ENCODE measurements at places on chromosomes 11 and 22.
A peak's percentile ranks its signal among the peaks of the same experiment; 100 is the strongest.

DNA sequence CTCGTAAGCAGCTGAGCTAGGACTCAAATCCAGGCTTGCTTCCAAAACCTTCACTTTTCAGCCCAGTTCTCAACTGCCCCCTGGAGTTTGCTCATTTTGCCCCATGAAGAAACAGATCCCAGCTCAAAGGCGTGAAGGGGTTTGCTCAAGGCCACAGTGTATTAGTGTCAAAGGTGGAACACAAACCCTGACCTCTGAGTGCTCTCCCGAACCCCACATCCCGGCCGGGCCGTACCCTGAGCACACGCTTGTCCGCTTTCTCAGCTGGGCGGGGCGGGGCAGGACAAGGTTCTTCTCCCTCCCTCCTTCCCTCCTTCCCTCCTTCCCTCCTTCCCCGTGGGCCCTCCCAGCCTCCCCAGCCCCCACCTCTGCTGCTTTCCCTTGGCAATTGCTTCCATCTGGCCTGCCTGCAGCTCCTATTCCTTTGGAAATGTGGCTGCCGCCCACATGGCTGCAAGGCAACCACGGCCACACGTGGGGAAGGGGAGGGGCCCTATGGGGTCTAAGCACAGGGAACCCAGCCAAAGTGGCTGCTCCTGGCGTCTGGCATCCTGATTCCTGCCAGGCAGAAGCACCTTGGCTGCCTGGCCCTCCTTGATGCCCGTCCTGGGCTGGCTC is 4.1 kb downstream of the ST3GAL4 start:
- no peak for DNase-seq

- DNase-seq: no peak
Measured at GRCh38 chr11:1459764-1460395, 26.7 kb downstream of the MOB2 start.

- no peak for DNase-seq
Measured at GRCh38 chr11:115291325-115291724, 212.9 kb downstream of the CADM1 start.

DNA sequence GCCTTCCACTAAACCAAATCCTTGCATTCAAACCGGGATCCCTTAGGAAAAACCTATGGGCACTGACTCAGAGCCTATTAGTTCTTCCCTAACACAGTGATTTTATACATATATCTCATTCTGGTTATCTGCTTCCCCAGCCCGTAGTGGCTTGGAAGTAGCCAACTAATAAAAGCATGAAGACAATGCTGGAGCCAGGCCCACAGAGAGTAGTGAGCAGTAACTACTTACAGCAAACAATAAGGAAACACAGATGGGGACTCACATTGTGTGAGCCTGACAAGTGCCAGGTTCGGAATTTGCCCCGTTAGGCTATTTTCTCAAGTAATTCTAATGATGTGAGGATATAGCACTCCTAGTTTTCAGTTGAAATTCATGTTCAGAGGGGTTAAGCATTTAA is 83.3 kb upstream of the OR5AK2 start:
- no peak for DNase-seq

DNA sequence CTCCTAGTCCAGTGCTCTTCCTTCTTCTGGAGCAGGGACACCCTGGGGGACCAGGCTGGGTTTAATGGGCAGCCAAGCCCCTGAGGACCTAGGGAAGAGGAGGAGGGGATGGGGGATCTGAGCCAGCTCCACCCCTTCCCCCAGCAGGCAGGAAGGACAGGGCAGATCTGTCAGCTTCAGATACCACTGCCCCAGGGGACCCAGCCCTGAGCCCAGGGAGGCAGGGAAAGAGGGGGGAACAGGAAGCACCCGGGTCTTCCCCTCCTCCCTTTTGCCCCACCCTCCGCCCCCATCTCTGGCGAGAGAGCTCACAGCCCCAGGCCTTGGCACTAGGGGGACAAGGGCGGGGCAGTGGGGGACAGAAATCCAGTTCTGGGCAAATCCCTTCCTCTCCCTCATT is 11.7 kb upstream of the SOX10 start:
- no peak for DNase-seq

GRCh38 chr11:131683666-131684065 is 313.3 kb downstream of the NTM start:
- DNase-seq: no peak

DNA sequence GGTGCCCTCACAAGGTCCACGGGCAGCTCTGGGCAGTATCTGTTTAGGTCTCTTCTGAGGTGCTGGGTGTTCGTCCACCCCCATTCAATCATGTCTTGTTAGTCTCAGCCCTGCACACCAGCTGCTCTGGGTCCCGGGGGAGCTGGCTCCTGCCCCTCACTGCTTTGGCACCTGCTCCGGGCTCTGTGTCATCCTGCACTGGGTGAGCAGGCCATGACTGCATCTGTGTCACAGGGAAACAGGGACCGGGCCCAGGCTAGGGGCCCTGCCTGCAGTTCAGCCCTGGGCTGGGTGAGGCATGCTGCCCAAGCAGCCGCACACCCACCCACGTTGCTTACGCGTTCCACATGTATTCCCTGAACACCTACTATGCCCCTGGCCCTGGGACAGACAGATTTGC is 43.9 kb downstream of the ELFN2 start:
- no peak for DNase-seq

DNA sequence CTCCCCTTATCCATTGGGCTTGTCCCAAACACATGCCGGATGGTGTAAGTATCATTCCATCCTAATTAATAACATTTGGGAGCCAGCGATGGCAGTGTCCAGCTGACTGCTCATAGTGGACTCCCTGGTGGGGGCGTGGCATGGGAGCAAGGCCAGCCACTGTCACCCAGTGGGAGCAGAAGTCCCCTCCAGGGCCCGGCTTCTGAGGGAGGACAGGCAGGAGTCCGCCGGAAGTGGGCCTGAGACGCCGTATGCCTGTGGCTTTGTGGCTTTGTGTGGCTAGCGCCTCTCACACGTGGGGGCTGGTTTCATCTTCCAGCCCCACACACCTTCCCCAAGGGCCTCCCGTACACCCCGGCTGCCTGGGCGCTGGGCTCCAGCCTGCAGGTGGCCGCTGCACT is 124.5 kb downstream of the KCNQ1 start:
- DNase-seq: peak; percentile 17

GRCh38 chr11:107858217-107859070 is at the start of gene SLC35F2:
TSS of gene SLC35F2 (minus strand) at chr11:107858787. CDS start at chr11:107858767, 20 bp downstream.
- no peak for DNase-seq

- DNase-seq: no peak
Measured at GRCh38 chr11:369336-370018, at the start of gene B4GALNT4. TSS of gene B4GALNT4 (plus strand) at chr11:369499. CDS start at chr11:369804, 305 bp downstream.

- no peak for DNase-seq
Measured at GRCh38 chr22:44159221-44159620, 21.5 kb upstream of the PARVG start.

- no peak for DNase-seq
Measured at GRCh38 chr22:50167689-50168489, 2.6 kb upstream of the PANX2 start.

DNA sequence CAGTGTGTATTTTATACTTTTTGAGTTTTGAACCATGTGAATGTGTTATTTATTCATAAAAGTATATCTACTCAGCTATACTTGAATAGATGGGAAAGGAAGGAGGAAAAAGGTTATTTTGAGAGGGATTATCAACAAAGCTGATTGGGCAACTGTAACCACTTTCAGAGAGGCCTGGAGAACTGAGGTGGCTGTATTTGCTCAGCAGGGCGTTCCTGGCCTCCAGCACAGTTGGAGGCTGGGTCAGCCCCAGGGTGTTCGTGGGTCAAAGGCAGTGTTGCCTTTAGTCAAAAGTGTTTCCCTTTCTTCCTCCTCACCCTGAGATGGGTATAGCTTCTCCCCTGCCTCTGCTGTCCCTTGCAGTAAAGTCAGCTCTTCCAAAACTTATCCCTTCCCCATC is 26.7 kb downstream of the ASCC2 start:
- no peak for DNase-seq

GRCh38 chr11:108069947-108070346 is 51.4 kb upstream of the ACAT1 start:
- peak; percentile 21 for DNase-seq

DNA sequence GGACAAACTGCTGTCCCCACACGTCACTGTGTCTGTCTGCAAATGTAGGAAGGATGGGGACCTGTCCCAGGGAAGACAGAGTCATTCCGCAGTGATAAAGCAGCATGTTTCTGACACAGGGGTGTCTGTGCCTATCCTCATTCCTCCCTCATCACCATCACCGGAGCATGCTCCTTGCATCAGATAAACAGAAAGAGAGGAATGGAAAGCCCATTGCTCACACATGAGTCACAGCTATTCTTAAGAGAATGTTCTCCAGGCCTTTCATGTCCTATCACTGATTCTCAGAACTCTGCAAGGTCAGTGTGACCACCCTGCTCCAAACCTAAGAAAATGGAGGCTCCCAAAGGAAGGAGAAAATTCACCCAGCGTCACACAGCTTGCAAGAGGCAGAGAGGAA is 38.9 kb downstream of the ZNF195 start:
- DNase-seq: peak; percentile 58

- DNase-seq: no peak
Measured at GRCh38 chr22:35218079-35218478, 39.2 kb upstream of the HMGXB4 start.

- DNase-seq: no peak
Measured at GRCh38 chr11:65558002-65558929, at the start of gene LTBP3. TSS of gene LTBP3 (minus strand) at chr11:65558359. CDS start at chr11:65557959, 400 bp downstream.

- no peak for DNase-seq
Measured at GRCh38 chr11:20876738-20877137, 207.4 kb downstream of the NELL1 start.

DNA sequence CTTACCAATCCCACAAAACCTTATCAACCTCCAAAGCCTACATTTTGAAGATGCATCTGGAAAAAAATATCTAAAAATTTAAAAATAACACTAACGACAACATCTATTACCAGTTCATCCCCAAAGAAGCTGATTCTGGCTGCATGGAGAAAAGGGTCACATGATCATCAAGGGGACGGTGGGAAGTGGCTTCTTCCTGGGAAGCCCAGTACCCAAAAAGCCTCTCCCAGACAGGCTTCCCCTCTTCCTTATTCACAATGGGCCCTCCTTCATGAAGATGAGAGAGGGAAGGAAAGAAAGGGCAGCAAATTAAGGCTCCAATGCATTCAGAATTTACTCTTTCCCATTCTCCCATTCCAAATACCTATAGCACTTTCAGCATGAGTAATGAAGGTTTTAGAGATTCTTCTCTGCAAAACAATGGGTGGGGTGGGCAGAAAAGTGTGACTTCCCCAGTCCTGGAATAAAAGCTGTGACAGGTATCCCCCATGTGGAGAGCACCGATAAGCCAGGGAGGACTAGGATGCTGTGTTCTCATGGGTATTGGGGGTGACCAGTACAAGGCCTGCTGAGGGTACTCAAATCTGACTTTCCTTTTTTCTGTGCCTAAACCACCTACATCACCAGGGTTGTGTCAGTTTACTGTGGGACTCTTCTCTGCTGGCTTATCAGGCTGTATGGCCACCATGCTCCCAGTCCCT is 88.2 kb downstream of the SIK3 start:
- DNase-seq: no peak

DNA sequence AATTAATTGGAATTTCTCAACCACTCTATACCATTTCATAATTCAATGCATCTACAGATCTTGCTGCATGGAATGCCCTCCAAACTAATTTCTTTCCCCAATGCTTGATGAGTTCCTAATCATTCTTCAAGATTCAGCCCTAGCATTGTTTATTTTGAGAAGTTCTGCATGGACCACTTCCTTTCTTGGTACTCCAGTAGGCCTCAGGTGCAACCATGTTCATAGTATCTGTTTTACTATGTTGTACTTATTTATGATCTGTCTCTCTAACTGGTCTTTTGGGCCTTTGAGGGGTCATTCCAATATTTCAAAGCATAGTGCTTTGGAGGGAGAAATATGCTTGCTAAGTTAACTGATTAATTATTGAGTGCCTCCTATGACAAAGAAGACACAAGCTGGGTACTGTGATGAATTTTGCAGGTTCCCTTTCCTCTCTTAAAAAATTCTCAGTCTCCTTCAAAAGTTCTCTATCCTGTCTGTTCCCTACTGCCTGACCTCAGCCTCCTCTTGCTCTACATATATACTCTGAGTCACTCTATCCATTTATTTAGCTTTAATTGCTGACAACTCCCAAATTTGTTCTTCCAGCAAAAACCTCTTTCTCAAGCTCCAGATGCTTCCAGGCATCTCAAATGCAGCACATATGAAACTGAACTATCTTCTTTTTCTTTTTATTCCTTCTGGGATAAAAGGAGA is 9.5 kb downstream of the MRPL17 start:
- DNase-seq: no peak

DNA sequence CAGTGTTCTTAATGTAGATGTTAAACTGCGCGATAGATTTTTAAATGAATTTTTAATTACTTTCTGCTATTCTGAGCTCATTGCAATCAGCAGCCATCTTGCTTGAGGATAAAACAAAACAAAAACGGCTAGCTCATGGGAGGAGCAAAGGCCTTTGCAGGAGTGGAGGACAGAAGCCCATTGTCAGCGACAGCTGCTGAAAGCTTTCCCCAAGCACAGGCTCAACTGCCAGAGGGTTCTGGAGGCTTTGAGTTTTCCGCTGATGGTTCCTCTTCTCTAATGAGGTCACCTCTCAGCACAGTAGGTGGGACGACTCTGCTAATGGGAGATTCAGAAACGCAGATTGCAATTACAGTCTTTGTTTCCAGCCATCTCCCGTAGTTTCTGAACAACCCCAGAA is 167.1 kb upstream of the TTC12 start:
- no peak for DNase-seq

- DNase-seq: no peak
Measured at GRCh38 chr11:128575961-128576350, 11.4 kb downstream of the ETS1 start.

DNA sequence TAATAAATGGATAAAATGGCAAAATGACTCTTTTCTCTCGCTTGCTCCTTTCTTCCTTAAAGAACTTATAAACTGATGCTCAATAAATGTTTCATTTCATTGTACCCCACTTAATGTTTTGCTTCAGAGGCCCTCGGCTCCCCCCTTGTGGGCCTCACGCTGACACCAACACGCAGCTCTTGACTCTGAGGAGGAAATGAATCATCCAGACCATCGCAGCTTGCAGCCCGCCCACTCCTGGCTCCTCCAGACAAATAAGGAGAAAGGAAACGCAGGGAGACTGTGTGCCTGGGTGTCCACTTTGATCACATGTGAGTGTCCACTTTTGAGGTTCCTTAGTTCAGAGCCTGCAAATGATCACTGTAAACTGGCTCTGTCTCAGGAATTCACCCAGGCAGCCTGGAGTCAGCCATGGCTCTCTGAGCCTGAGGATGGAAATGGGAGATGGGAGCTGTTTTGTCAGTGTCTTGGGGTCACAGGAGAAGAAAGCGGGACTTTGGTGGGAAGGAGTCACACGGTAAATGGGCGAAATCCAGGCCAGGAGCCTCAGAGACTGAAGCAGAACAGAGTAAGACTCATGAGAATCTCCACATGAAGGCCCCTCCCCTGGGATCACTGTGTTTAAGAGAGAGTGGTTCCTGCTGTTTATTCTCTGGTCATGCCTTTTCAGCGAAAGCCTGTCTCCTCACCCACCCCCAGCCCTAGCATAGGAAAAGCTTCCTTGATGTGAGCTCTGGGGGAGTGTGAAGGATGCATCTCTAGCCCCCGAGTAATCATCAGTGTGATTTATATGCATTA is 96.5 kb downstream of the CWC15 start:
- peak; percentile 89 for DNase-seq

DNA sequence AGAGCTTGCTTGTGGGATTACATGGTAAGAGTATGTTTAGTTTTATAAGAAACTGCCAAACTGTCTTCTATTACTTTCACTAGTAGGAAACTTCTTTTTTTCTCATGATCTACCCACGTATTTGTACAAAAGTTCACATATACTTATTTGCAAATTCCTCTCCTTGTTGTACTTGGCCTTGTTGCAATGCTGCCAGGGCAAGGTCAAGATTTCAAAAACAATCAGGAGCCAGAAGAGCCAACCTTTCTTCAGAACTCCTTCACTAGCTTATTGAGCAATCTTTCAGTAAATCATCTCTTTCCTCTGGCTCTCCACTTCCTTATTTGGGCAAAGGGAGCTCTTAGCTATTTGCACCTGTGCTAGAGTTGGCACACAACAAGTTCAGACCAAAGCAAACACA is 9.7 kb downstream of the SRSF8 start:
- DNase-seq: no peak

All from GM04503 (cell line).